ENCODE measurements at places on chromosomes 5 and 9. TPM values are rescaled to one million over a fixed set of nuclear protein-coding genes. Genes with fewer than 3 reads are reported as not detected.

DNA sequence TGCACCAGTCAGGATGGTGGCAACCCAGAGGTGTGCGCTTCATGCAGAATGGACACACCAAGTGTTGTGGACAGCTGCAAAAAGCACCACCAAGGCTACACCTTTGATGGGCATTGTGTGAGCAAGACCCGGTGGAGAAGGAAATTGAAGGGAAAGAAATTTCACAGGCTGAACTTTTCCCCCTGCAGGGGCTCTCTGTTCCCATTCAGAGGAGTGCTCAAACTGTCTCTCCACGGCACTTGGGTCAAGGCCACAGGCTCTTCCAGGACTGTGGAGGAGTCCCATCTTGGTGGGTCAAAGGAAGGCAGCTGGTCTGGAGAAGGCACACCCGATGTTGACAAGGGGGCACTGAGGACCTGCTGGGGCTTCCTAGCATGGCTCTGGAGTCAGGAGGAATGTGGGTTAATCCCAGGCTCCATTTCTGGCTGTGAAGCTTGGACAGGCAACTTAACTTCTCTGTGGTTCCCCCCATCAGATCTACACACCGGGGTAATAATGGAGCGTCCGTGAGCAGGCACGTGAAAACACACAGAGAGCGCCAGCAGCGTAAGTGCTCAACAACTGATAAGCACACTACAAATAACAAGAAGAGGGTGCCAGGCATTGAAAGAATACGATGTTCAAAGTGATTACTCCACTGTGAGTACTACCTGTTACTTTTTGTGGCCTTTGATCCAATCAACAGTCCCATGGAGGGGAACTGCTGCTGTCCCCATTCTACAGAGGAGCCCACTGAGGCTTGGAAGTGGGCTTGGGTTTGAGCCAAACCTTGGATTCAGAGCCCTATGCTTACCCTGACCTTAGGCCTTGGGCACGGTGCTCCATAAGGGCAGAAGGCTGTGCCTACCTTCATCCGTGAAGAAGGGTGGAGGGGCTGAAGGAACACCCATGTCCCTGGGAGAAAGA, 34.2 kb upstream of the TIFAB start:
- DNase-seq: no peak

DNA sequence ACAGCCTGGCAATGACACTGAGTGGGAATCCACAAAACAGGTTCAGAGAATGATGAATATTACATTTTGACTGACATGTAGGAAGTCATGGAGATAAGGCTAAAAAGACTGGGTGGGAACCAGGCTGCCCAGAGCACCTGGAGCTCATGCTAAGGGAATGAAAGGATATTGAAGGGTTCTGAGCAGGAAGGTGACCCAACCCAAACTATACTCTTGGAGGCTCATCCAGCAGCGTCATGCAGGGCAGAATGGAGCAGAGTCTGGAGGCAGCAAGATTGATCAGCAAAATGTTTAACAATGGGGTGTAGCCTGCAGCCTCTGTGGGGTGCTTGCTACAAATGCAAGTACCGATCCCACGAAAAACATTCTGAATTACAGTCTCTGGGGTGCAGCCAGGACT, 120.2 kb downstream of the PSD2 start:
- DNase-seq: no peak

DNA sequence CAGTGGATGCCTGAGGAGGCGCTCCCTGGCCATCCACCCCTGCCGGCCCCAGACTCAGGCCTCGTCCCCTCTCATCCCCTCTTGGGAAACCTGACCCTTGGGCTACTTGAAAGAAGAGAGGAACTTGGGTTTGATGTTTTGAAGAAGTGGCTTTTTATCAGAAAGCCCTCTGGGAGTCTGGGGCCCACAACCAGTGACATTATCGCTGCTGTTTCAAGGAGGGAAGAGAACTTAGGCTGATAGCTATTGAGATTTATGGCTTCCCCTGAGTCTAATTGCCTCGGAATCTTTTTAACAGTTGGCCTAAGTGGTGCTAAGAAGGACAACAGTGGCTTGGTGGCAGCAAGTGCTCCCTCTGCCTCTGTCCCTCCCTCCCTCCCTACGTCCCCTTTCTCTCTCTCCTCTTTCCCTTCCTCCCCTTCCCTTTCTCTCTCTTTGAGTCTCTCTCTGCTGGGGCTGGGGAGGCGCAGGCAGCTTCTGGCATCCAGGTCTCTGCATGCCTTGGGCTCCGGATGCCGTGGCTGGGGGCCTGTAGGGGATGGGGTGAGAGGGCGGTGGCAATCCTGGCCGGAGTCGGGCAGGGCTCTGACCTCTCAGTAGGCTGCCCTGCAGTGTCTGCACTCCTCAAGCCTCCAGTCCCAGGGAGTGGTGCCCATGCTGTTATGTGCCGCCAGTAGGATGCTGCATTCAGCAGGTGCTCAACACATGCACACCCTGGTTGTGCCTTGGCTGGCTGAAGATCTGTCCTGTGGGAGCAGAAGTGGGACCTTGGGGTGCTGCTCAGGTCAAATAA, 49.6 kb upstream of the RXRA start:
- DNase-seq: no peak

The PRXL2C gene
- 8.7 TPM for polyA plus RNA-seq

The CBY3 gene
- not detected for polyA plus RNA-seq

GRCh38 chr5:67728326-67728890, 487.1 kb upstream of the PIK3R1 start:
- no peak for DNase-seq

The PCDHA9 gene
- 0.02 TPM for polyA plus RNA-seq

DNA sequence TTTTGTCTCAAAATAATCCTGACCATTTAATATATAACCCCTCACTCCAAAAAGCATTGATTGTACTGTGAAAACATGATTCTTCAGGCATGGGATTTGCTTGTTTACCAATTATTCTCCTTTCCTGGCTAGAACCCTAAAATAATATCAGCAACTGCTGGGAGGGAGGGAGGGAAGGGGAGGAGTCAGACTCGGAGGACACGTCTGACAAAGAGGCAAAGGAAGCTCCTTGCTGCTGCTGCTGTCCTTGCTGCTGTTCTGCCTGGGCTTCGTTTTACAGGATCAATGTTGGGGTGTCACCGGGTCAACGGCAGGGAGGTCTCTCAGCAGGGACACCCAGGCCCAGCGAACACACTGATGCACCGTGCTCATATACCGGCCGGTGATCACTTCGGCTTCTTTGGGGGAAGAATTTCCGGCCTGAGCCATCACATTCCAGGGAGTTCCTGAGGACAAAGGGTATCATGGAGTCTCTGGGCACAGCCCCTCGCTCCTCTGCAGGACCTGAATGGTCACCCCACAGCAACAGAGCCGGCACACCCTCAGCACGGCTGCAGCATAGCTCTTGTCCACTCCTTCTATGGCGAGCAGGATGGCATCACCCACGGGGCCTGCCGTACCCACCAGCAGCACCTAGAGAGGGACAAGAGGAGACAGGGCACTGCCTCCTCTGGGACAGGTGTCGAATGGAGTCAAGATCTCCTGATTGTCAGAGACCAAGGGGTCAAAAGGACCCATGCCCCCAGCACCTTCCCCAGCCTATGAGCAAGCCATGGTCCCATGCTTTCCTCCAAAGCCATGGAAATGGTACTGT, 27.9 kb downstream of the MED10 start:
- peak; percentile 58 for DNase-seq

GRCh38 chr9:131266266-131267229, 9.8 kb downstream of the FAM78A start:
- DNase-seq: no peak

The SLC6A19 gene
- polyA plus RNA-seq: not detected

The FAM78A gene
- 1.0 TPM for polyA plus RNA-seq

The DMAC1 gene
- 21.7 TPM for polyA plus RNA-seq

The MSMP gene
- 1.2 TPM for polyA plus RNA-seq

GRCh38 chr9:124306098-124306735, 48.5 kb downstream of the NEK6 start:
- DNase-seq: no peak

GRCh38 chr9:129480227-129480626, 140.7 kb downstream of the C9orf50 start:
- no peak for DNase-seq

DNA sequence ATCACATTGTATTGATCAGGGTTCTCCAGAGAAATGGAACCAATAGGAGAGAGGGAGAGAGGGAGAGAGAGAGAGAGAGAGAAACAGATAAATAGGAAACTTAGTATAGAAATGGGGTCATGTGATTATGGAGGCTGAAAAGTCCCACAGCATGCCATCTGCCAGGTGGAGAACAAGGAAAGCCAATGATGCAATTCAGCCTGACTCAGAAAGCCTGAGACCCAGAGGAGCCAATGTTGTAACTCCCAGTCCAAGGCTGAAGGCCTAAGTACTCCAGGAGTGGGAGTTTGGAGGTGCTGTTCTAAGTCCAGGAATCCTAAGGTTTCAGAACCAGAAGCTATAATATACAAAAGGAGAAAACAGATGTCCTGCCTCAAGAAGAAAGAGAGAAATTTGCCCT, 48.4 kb upstream of the ISOC1 start:
- no peak for DNase-seq

DNA sequence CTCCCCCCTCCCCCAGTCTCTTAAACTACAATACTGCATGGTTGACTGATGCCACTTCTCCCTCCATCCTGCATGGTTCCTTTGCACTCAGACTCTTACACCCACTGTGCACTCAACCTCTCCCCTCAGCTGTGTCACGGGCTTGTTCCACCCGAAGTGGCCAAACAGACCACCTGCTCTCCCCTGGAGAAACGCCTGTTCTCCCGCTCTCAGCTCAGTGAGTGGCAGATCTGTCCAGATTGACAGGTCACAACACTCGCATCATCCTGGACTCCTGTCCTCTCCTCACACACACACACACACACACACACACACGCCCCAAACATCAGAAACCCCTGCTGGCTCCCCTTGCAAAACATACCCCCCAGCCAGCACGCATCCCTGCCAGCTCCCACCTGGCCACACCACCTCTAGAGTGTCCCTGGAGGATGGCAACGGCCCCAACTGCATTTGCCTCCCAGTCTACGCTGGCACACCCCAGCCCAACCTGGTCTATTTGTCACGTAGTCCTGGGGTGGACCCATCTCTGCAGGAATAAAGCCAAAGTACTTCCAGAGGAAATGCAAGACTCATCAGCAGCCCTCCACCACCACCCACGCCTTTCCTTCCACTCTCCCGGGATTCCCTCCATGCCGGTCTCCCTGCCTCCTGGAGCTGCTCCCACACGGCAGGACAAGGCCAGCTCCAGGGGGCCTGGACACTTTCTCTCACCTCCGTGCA, 2.9 kb downstream of the OR2V1 start:
- no peak for DNase-seq

GRCh38 chr9:36788534-36788933, 215.8 kb downstream of the MELK start:
- DNase-seq: no peak

GRCh38 chr9:120715389-120715924, 1.2 kb upstream of the MEGF9 start:
- peak; percentile 53 for DNase-seq
